ENCODE measurements at places on chromosomes 2 and 18. TPM values are rescaled to one million over a fixed set of nuclear protein-coding genes. Genes with fewer than 3 reads are reported as not detected.

Gene AGBL5
- total RNA-seq, result 17.3 TPM

- H3K27me3 ChIP-seq, result no peaks in the 10 kb centered on the region
- H3K27ac ChIP-seq, result no peak overlapping the region
- peaks cover 30% of the 10 kb centered on the region for H3K4me1 ChIP-seq
- DNase-seq, result no peak
- H3K36me3 ChIP-seq, result no peaks in the 10 kb centered on the region
These were observed 63.6 kb upstream of the MGAT5 start for GRCh38 chr2:134190062-134190806.

DNA sequence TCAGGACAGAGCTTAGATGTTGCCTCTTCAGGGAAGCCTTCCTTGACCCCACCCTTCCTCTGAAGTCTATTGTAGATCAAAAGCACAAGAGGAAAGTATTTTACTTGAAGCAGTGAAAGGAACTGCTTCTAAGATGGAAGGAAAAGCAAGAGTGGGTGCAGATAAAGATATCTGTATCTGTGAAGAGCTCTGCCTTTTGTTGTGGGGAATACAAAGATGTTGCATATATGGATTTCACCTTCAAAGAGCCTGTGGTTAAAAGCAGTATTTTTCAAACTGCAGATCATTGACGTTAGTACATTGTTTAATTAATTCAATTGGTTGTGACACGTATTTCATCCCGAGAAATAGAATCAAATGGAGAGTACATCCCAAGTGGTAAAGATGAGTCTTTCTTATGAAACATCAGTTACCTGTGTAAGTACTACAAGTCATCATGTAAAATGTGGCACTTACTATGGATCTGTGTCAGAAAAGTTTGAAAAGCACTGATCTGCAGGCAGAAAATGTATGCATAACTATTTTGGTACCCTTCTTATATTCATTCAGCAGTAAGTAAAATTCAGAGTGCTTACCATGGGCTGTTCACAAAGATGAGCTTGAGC lies 24.6 kb upstream of the TNFRSF11A start:
- peaks cover 4% of the 10 kb centered on the region for H3K4me1 ChIP-seq
- H3K36me3 ChIP-seq, result peaks cover 22% of the 10 kb centered on the region
- H3K4me3 ChIP-seq, result no peak overlapping the region
- H3K27me3 ChIP-seq, result no peaks in the 10 kb centered on the region
- H3K27ac ChIP-seq, result no peak overlapping the region

DNA sequence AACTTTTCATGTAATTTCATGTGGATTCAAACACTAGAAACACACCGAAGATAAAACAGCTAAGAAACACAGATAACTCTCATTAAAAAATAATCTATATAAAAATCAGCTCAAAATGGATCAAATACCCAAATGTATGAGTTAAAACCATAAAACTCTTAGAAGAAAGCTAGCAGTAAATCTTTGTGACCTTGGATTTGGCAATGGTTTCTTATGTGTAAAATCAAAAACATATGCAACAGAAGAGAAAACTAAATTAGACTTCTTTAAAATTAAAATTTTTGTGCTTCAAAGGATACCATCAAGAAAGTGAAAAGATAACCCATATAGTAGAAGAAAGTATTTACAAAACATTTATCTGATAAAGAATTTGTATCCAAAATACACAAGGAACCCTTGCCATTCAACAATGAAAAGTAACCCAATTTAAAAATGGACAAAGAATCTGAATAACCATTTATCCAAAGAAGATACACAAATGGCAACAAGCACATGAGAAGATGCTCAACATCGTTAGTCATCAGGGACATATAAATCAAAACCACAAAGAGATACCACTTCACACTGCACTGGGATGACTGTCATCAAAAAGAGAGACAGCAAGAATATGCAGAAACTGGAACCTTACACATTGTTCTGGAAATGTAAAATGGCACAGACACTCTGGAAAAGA lies 27.5 kb downstream of the GAREM1 start:
- peaks cover 4% of the 10 kb centered on the region for H3K27me3 ChIP-seq
- H3K4me1 ChIP-seq, result no peaks in the 10 kb centered on the region
- no peak overlapping the region for H3K4me3 ChIP-seq
- no peak for DNase-seq
- no peaks in the 10 kb centered on the region for H3K36me3 ChIP-seq

DNA sequence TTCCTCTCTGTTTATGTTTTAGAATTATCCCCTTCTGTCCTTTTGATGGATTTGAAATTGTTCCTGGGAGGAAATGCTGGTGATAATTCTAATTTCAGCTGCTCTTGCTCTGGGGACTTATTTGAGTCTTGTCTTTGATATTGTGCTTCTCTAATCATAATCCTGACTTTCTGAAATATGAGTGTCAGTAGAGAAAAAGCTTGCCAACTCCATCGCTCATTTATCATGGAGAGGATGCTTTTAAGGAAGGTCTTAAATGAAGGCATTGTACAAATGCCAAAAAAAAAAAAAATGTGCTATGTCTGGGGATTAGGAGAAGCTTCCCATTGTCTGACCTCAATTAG lies 159.5 kb downstream of the NYAP2 start:
- peaks cover 4% of the 10 kb centered on the region for H3K27me3 ChIP-seq
- H3K36me3 ChIP-seq, result no peaks in the 10 kb centered on the region
- no peak overlapping the region for H3K27ac ChIP-seq
- no peak overlapping the region for H3K4me3 ChIP-seq
